ENCODE measurements at places on chromosomes 2 and 18. TPM values are rescaled to one million over a fixed set of nuclear protein-coding genes. Genes with fewer than 3 reads are reported as not detected.
A peak's percentile ranks its signal among the peaks of the same experiment; 100 is the strongest.

GRCh38 chr2:135974036-135974435, 11.4 kb downstream of the DARS1 start:
- no peak for DNase-seq

Gene CRYGD
- total RNA-seq, result not detected

Gene GKN2
- total RNA-seq, result 1.6 TPM

DNA sequence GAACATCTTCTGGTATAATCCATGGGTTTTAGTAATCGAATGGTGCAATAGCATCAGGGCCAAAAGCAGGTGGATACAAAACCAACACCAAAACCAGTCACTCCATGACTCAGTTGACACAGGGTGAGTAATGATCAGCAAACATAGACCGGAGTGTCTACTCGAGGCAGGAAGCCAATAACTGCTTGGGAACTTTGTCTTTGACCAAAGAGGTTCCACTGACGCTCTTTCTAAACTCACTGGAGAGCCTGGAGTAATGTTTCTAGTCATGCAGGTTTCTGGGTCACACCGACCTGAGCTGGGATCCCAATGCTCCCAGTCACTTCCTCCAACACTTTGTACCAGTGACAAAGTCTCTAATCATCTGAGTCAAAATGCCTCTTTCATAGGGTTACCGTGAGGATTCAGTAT, 30.9 kb downstream of the MREG start:
- peak; percentile 59 for DNase-seq

DNA sequence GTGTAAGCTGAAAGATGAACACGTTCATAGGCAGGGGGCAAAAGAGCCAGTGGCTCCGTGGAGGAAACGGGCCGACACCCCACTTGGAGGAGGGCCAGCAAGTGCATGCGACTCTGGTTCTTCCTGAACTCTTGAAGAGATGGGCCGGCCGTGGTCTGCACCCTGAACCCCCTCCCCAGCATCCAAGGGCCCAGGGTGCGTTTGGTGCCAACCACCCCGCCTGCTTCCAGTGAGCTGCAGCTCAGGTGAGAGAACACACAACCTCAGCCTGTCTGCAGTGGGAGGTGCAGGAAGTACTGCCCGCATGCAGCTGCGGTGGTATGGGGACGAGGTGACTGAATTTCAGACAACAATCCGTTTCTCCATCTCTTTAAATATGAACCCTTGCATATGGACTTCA, 58.9 kb downstream of the ADNP2 start:
- DNase-seq, result no peak

- peak; percentile 84 for DNase-seq
Measured at GRCh38 chr2:8803658-8804379, 33.6 kb downstream of the KIDINS220 start.

- DNase-seq, result no peak
Measured at GRCh38 chr2:74130211-74130995, 17.3 kb downstream of the BOLA3 start.

GRCh38 chr2:236840215-236840614, 245.5 kb upstream of the COPS8 start:
- DNase-seq, result no peak

DNA sequence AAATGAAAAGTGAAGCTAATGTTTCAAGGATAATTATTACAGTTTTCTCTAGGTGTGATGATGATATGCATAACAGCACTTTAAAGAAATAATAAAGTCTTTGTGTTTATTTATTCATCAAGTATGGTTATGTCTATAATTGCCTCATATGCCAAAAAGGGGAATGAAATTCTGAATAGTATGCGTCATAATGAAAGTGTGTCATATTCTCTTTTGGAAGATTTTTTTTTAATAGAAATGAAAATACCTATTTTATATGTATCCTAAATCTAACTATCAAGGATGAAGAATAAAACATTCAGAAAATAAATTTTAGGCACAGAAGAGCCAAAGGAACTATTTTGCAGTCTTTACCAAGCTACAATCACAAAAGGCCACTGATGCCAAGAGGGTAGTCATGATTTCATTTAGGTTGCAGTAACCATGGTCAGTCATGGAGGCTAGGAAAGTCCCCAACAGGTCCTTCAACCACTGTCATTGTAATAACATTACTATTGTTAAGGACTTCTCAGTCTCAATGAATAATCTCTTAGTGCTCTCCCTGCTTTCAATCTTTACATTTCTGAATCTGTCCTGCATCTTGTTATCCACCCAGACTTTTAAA, 712.5 kb downstream of the DCDC2C start:
- no peak for DNase-seq

GRCh38 chr18:40821596-40822243, 1133.3 kb upstream of the PIK3C3 start:
- no peak for DNase-seq

Gene CYRIA
- total RNA-seq, result not detected

Gene SMAD4
- 65.5 TPM for total RNA-seq

- no peak for DNase-seq
Measured at GRCh38 chr18:33022370-33022769, 249.5 kb upstream of the KLHL14 start.

Gene SERPINB11
- total RNA-seq, result 107 TPM

GRCh38 chr2:222992137-222992536, 59.9 kb upstream of the KCNE4 start:
- DNase-seq, result no peak

DNA sequence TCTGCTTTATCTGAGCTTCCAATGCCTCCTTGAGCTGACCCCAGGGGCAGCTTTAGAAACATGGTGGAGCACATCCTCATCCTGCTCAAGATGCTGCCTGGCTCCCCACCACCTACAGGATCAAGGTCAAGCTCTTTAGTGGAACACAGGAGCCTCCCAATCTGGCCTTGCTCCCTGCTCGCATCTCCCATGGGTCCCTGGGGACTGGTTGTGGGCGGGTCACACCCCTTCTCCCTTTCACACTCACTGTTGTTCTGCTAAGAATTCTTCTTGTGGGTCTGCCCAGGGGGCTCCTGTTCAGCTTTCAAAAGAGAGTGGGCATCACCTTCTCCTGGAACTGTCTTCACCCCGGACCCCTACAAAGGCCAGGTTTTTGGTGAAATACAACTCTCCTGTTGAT, 8.4 kb upstream of the NT5DC4 start:
- no peak for DNase-seq

Gene IGFBP5
- 0.82 TPM for total RNA-seq

DNA sequence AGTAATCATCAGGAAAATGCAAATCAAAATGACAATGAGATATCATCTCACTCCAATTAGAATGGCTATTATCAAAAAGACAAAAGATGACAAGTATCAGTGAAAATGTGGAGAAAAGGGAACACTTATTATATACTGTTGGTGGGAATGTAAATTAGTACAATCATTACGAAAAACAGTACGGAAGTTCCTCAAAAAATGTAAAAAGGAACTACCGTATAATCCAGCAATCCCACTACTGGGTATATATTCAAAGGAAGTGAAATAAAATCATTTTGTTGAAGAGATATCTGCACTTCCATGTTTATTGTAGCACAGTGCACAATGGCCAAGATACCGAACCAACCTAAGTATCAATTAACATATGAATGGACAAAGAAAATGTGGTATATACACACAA, 52.4 kb upstream of the TEX51 start:
- DNase-seq, result no peak

DNA sequence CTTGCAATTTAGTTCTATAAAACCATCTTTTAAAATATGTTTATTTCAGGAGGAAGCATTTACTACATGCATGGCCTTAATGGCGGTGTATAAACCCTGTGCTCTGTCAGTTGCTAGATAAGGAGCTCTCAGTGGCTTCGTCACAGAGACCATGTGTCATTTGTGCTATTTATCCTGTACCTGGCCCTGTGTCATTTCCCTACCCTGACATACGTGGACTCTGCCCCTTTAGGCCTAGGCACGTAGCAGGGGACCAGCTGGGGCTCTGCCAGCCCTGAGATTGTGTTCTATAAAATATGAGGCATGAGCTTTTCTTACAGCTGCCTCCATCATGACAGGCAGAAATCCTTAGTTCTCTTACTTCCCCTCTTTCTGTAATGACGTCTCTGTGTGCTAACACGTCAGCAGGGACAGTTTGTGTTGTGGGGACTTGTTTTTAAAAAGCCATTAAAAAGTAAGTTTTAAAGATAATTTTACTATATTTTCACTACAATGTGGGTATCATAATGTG, 88.0 kb downstream of the ITGB1BP1 start:
- DNase-seq, result no peak

DNA sequence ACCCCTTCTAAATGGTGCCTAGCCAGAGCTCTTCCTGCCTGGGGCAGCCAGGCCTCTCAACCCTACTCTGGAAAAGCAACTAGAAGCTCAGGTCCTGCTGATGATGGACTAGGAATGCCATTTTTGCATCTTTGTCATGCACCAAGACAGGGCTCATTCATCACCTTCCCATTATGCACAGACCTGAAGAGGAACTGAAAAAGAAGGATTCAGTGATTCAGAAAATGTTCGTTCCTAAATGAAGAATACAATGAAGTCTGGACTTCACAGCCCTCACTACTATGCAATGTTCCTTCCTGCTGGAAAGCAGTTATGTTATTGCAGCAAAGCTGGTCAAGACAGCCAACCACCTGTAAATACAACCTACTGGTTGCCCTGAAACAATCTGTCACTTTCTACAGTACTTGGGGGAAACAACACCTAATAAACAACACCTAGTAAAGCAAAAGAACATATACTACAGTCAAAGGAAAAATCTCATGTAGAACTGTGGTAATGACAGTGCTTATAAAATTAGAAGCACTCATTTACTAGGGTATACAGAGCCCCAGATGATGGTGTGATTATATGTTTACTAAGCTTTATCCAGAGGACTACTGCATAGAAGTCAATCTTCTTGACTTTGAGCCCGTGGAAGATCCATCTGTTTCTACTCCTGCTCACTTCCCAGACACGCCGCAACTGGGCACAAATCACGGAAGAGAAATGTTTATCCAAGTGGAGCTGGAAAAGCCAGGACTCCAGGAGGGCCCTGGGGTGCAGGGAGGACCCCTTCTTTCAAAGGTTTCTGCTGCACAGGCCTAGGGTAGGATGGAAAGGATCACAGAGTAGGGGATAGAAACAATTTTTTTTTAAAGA, 103.1 kb upstream of the THOC1 start:
- DNase-seq, result no peak

DNA sequence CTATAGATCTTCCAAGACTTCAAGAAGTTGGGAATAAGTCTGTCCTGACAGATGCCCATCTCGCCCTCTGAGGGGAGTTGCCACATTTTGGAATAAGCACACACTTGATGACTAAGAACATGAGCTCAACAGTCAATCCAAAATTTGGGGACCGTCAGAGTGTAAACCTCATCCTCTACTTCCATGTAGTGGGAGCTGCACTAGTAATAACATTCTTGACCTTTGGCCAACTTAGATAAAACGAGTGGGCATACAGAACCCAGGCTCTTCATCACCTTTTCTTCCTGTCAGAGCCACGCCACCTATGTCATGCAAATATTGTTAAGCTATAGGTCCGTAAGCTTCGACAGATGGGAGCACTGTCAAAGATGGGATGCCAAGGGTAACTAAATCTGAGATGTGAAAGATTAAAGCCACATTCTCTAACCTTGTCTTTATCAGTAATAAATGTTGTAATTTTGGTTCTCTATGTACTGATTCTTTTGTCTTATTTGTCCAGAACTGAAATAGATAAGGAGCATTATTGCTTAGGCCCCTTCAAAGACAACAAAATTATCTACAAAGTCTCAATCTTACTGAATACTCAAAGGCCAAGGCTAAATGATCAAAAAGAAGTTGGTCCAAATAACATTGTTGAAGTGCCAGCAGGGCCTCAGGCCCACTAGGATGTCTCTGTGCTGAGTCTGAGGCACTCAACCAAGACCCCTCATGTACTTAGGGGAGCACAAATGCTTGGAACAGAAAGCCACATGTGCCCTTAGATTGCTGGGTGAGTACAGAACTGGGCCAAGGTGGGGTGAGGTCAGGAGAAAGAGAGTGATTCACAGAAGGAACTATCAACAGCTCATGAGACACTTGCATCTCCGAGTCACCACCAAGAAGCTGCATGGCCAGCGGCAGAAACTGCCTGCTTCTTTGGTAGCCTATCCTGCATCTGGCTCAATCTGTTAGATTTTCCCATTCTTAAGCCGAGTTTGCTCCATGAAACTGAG, 15.0 kb downstream of the CDH2 start:
- no peak for DNase-seq

Gene CCDC150
- total RNA-seq, result 7.9 TPM

DNA sequence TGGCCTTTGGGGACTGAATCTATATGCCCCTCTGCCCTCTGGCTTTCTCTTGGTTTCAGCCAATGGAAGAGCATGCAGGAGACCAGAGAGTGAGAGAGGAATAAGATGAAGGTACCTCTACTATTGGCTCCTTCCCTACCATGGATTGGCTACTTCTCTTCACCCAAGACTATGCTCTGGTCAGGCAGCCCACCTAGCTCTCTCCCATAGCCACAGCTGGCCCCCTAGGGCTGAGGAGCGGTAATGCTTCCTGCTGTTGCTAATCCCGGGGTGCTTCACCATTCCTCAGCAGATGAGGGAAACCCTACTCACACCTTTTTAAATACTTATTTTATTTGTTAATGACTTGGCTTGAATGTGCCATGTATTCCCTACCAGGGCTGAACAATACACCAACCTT, 142.4 kb downstream of the MREG start:
- DNase-seq, result peak; percentile 37

- no peak for DNase-seq
Measured at GRCh38 chr18:6595666-6596065, 133.8 kb upstream of the ARHGAP28 start.

DNA sequence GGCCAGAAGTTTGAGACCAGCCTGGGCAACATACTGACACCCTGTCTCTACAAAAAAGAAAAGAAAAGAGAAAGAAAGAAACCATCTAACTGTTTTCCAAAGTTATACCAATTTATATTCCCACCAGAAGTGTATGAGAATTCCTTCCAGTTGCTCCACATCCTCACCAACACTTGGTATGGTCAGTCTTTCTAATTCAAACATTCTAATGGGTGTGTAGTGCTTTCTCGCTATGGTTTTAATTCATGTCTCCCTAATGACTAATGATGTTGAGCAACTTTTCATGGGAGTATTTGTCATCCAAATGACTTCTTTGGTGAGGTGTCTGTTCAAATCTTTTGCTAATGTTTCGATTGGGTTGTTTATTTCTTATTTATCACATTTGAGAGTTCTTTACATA, 10.5 kb upstream of the B3GNT7 start:
- no peak for DNase-seq

GRCh38 chr18:47775961-47776360, 154.5 kb downstream of the SMAD2 start:
- peak; percentile 1 for DNase-seq

Gene GBX2
- 1.8 TPM for total RNA-seq

DNA sequence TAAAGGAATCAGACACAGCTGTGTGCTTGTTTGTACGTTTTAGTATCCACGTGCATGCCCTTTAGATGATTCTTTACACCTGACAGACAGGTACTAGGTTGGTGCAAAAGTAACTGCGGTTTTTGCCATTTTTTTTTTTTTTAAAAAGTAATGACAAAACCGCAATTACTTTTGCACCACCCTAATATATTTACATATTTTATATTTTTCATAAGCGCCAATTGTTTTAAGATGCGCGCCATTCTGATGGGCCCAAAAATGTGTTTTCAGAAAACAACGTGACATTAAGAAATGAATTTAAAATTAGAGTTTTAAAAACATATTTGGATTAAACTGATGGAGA, 972 bp upstream of the COBLL1 start:
- no peak for DNase-seq

- DNase-seq, result no peak
Measured at GRCh38 chr18:29512203-29512602, 1335.3 kb upstream of the CDH2 start.

GRCh38 chr2:187842978-187843847, 289.0 kb upstream of the TFPI start:
- peak; percentile 62 for DNase-seq

GRCh38 chr2:66428986-66429612, 5.8 kb upstream of the MEIS1 start:
- DNase-seq, result peak; percentile 54

Gene HNMT
- 17.0 TPM for total RNA-seq

Gene CDK15
- 0.06 TPM for total RNA-seq

All from NCI-H460 (cell line).